ENCODE measurements at places on chromosomes 16 and 17.

DNA sequence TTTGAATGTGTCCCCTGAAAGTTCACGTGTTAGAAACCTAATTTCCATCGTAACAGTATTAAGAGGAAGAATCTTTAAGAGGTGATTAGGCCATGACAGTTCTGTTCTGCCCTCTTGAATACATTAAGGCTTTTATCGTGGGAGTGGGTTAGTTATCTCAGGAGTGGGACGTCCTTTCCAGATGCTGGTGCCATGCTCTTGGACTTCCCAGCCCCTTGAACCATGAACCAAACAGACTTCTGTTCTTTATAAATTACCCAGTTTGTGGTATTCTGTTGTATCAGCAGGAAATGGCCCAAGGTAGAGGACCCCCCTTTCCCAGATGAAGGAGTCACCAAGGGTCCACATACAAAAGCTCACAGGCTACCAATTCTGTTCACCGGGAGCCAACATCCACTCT lies 10.1 kb downstream of the GTF3C1 start:
- DNase-seq, result no peak

DNA sequence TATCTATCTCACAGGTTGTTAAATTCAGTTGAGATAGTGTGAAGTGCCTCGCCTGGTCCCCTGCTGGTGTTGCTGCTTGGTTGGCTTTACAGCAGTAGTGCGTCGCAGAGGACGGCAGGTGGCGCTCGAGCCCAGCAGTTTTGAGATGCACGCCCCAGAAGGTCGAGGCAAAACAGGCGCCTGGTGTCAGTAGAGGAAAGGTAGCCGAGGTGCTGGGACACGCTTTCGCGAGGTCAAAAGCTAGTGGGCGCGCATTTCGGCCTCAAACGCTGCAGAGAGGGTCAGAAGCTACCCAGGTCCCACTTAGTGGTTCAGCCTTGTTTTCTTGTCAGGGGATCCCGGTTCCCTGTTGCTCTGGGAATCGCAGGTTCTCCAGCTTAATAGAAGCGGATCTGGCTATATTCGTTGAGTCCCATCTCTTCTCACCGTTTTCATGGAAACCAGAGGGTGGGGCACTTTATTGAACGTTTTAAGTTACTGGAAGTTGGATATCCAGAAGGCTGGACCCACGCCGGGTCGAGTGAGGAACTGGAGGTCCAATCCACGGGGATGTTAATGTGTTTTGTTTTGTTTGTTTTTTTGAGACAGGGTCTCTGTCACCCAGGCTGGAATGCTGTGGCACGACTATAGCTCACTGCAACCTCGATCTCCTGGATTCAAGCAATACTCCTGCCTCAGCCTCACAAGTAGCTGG lies 10.3 kb upstream of the ZFP90 start:
- DNase-seq, result peak; percentile 90

DNA sequence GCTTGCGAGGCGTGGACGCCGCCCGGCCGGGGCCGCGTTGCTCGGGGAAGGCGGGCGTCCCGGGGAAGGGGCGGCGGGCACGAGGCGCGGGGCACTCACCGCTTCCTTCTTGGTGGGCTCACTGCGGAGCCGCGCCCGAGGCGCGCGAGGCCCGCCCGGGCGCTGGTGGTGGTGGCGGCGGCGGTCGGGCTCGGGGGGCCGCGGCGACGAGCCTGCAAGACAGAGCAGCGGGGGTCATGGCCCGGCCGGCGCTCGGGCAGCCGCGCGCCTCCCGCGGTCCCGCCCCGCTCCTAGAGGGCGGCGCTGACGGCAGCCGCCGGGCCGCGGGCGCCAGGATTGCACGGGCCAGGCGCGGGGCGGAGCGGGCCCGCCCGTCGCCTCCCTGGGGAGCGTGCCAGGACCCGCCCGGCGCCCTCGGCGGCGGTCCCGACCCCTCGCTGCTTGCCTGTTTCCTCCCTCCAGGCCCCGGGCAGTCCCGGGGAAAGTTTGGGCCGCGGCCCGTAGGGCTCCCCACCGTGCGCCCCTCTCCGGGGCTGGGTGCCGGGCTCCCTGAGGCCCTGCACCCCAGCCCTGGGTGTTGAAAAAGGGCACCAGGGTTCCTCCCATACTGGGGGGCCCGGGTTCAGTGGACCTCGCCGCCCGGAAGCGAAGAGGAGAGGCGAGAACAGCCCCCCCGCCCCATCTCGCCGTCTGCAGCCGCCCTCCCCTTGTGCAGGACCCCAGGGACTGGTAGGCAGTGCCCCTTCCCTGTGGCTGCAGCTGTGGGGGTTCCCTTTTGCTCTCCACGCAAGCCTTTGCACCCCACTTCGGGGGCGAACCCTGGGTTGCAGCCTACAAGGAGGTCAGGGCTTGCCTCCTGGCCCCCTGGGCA lies at the start of gene C16orf74:
C16orf74 (minus strand) TSS at position 270 of the 871 bp plus-strand sequence. CDS start 15,879 bp downstream, outside the sequence.
- DNase-seq, result no peak

GRCh38 chr17:19014628-19015215 lies 10.2 kb upstream of the FAM83G start:
- no peak for DNase-seq

GRCh38 chr16:10338426-10338825 lies 47.4 kb upstream of the ATF7IP2 start:
- DNase-seq, result no peak

DNA sequence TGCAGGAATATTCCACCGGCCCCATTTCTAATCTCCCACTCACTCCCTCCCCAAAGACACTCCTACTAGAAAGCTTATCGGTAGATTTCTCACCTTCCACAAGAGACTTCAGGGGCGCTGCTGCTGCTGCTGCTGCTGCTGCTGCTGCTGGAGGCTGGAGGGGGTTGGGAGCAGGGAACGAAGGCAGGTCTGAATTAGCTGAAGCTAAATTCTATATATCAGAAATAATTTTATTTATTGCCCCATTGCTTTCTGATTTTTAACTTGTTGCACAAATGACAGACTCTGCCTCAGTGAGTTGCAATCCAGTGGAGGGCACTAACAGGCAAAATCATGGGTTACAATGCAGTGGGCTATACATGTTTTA lies 25.8 kb upstream of the HLF start:
- no peak for DNase-seq

DNA sequence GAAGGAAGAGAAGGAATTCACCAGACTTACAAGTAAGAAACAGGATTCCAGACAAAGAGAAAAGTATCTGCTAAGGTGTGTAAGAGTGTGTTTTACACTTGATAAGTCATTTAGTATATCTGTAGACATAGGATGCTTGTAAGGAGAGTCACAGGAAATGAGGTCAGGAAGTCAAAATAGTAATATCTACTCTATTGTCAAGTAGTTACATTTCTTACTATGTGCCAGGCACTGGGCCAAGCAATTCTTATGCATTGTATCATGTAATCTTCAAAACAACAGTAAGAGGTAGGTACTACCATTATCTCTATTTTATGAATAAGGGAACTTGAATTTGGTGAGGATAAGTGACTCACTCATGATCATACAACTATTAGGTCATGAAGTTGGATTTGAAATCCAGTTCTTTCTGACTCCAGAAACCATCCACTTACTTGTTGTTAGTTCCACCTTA lies 129.1 kb downstream of the SNX11 start:
- DNase-seq, result no peak

GRCh38 chr17:37488607-37489196 lies 989 bp upstream of the DUSP14 start:
- peak; percentile 48 for DNase-seq

GRCh38 chr17:48460052-48460451 lies 30.0 kb upstream of the SKAP1 start:
- no peak for DNase-seq

- no peak for DNase-seq
Measured at GRCh38 chr17:57898487-57899311, 48.9 kb upstream of the MRPS23 start.

DNA sequence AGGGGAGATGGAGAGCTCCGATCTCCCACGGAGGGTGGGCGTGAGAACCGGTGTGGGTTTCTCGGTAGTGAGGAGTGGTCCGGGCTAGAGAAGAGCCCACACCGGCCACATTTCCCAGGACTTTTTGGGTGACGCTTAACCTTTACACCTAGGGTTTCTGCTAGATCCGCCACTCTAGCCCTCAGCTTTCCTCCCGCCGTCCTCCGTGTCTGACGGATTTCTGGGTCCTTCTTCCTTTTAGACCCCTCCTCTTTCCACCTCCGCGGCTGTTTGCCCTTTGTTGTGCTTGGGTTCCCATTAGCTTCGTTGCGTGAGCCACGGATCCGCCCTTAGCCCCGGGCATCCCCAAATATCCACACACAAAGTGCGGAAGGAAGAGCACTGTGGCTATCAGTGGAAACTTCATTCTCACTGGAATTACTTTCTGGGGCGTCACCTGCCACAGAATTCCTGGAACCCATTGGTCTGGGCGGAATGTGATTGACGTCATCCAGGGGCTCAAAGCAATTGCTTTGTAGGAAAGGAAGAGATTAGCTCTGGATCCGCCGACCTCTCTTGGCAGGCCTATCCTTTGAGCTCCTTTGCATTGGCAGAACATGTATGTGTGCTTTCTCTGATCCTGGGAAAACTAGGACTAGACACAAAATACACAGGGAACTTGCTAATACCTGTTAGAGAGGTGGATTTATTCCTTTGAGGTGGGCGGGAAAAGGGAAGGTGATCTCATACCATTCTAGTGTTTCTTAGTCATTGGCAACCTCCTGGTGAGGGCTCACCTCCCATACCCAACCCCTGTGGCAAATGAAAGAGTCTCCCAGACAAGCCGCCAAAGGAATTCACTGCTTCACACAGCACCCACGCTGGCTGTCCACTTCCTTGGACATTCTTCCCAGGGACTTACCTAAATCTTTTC lies 654 bp downstream of the TNFAIP1 start:
- no peak for DNase-seq

- no peak for DNase-seq
Measured at GRCh38 chr17:82489851-82490511, 29.6 kb upstream of the FOXK2 start.

GRCh38 chr17:74194682-74195081 lies 8.8 kb upstream of the RPL38 start:
- no peak for DNase-seq

GRCh38 chr17:6677158-6677831 lies 25.7 kb downstream of the C17orf100 start:
- DNase-seq, result no peak

DNA sequence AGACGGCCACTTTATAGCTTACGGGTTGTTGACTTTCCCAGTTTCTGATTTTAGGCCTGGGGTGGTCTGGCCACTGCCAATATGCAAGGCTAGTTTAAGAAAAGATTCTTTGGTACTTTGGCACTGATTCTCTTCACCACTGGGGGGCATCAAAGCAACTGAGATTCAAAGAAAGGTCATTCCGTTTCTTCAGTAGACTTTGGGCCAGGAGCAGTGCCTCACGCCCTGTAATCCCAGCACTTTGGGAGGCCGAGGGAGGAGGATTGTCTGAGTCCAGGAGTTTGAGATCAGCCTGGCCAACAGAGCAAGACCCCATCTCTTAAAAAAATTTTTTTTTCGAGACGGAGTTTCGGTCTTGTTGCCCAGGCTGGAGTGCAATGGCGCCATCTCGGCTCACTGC lies 53.0 kb downstream of the RPA1 start:
- no peak for DNase-seq

- DNase-seq, result no peak
Measured at GRCh38 chr17:18291718-18292540, 22.9 kb downstream of the TOP3A start.

- no peak for DNase-seq
Measured at GRCh38 chr17:372157-373152, 19.8 kb upstream of the RPH3AL start.

DNA sequence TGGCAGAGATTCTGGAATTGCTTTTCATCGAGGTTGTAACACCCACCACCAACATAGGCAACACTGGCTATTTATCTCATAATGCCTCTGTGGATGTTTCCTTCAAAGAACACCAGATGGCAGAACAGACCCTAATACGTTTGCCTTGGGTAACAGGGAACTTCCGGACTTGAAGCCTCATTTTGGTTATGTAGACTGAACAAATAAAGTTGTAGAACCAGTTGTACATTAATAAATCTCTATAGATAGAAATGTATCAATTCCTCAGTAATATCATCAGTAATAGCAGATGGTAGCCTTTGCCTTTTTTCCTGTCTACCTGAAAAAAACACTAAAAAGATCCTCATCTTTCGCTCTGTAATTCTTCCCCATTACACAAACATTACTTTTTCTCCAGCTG lies 25.9 kb upstream of the APOH start:
- no peak for DNase-seq

DNA sequence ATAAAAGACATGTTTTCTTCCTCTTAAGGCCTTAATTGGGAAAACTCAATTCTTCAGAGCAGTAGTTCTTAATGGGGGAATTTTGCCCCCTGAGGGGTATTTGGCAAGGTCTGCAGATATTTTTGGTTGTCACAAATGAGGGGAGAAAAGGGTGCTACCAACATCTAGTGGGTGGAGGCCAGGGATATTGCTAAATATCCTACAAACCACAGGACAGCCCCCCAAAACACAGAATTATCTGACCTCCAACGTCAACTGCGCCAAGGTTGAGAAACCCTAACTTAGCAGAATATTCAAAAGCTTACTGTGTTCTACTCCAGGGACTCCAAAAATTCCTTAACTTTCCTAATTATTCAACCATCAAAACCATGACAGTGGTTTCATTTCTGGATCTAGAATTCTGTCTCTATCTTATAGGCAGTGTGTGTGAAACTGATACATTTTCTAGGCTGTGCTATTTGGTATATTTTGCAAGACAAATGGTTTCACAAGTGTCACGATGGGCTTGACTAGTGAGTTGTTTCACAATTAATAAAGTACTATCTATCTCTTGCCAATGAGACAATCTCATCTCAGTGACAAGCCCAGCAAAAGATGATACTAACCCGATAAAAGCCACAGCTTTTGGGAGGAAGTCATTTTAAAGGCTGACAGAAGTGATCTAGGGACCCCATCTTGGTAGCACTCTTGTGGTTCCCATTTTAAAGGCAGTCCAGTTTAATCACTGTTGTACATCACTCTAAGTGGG lies 14.7 kb downstream of the TXNDC11 start:
- DNase-seq, result no peak

DNA sequence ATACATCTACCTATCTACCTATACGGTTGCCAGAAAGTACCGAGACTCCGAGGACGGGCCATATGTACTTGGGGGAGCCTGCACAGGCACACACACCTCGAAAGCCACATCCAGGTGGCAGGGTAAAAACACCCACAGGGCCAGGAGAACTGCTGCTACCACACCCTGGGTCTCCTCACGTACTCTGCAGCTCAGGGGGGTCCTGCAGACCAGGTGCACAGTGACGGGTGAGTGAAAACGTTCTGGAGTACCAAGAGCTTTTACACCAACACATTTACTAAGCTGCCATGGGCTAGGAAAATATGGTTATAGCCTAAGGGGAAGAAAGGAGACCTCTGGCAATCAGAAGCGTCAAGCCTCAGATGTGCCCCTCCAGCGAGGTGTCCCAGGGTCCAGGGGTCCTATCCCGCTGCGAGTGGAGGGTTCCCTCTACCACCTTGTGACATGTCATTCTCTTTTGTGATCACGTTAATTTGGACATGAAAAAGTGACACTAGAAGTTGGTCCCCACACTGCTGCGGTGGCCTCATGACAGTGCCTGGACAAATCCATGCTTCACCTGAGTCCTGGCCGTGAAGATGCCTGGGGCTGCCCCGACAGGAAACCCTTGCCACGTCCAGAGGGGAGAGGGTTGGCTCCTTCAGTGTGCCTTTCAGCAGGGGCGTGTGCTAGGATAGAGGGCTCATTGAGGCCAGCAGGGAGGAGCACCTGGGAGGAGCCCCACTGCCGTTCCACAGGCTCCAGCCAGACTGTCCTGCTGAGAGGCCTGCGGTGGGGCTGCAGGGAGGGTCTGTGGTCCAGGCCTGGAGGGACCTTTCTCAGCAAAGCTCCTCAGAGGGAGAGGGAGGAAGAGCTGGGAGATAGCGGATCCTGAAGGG lies 1.8 kb downstream of the CANT1 start:
- DNase-seq, result no peak

Measured in CD4-positive, alpha-beta T cell (primary cell).